ENCODE measurements at places on chromosomes 6 and 20.

GRCh38 chr20:39941245-39941644 lies 747.8 kb downstream of the MAFB start:
- no peak for DNase-seq

DNA sequence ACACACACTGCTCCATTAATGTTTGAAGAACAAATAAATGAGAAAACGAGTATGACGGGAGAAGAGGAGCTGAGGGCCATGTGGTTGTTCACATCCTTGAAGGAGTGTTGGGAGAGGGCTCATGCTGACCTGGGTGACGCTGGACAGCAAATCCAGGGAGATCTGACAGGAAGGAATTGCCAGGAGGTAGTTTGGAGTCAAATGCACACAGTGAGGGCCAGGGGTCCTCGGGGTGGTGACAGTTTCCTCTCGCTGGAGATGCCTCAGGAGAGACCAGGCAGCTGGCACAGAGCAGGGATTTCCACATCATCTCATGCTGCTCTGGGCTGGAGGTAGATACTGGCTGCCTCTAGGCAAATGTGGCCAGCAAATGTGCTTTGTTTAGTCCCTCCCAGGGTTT lies 2.0 kb upstream of the TMEM181 start:
- no peak for DNase-seq

- DNase-seq, result no peak
Measured at GRCh38 chr6:101397199-101397598, 3.7 kb downstream of the GRIK2 start.

DNA sequence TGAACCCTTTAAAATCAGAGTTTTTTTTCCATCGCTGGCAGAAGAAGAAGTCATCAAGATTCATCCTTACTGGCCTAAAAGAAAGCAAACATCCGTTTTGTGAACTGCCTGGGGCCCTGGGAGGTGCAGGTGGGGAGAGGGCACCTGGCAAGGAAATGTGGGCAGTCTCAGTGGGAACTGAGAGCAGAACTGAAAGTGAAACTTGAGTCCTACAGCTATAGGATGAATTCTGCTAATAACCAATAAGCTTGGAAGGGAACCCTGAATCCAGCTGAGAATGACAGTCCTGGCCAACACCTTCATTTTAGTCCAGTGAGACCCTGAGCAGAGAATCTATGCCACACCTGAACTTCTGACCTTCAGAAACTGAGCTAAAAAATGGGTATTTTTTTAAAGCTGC lies 130.1 kb upstream of the ASCC3 start:
- DNase-seq, result no peak

DNA sequence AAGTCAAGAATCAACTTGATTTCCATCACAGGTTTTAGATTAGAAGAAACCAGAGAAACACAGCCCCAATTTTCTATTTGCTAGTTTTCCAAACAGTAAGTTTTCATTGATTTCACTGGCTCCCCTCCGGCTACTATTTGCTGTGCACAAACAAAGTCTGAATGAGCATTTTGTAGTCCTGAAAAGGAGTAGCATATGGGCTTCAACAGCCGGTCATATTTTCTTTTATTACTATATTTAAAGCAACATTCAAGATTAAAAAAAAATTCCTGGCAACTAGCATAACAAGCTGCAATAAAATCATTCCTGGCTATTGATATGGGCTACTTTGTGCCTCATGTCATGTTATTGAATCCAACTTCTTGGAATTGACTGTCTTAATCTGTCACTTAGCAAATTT lies 48.3 kb downstream of the CARMIL1 start:
- no peak for DNase-seq

- DNase-seq, result no peak
Measured at GRCh38 chr6:162962093-162962492, 234.3 kb downstream of the PACRG start.

GRCh38 chr6:121285041-121285440 lies 49.2 kb downstream of the TBC1D32 start:
- DNase-seq, result no peak

DNA sequence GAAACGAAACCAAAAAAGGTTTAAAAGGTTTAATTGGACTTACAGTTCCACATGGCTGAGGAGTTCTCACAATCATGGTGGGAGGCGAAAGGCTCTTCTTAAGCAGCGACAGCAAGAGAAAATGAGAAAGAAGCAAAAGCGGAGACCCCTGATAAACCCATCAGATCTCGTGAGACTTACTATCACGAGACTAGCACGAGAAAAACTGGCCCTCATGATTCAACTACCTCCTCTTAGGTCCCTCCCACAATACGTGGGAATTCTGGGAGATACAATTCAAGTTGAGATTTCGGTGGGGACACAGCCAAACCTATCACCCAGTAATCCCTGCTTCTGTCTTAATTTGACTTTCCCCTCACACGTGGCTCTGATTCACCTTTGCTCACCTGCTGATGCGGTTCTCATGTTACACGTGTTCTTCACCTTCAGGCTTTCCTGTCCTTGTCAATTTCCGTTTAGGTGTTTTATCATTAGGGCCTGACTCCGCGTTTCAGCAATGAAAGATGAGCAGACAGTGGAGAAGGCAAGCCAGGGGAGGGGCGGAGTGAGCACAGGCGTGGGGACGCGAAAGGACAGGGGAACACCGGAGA lies 57.1 kb downstream of the AGPAT4 start:
- DNase-seq, result no peak

DNA sequence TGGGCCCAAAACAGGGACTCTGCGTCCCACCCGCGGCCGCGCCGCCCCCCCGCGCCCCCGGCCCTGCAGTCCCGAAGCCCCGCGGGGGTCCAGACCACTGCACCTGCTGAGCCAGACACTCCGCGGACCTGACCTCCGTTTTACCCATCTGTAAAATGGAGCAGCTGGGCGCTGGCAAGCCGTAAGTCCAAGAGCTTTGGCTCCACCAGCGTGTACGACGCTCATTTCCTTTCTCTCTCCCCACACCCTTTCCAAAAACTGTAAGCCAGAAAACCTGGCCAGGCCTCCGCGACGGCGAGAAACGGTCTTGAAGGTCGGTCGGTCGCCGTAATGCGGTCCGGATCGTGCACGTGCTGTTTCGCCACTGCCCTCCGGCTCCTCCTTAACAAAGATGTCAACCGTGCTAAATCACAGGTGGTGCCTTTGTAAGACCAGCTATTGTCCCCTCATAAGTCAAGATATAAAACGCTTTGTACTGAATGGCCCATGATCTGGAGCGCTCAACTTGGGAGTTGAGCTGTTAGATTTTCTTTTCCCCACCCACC lies 7.8 kb upstream of the NR2E1 start:
- DNase-seq, result no peak

GRCh38 chr6:145809211-145809610 lies 5.4 kb downstream of the FBXO30 start:
- no peak for DNase-seq

DNA sequence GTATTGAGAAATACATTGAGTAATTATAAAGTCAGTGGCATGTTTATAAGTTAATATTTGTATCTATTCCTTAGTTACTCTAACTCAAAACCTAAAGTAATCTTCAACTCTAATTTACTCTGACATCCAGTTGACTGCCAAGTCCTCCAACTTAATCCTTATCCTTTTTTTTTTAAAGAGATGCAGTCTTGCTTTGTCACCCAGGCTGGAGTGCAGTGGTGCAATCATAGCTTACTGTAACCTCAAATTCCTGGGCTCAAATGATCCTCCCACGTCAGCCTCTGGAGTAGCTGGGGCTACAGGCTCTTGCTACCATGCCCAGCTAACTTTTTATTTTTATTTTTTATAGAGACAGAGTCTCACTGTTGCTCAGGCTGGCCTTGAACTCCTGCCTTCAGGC lies 24.4 kb downstream of the PTPN1 start:
- DNase-seq, result no peak

DNA sequence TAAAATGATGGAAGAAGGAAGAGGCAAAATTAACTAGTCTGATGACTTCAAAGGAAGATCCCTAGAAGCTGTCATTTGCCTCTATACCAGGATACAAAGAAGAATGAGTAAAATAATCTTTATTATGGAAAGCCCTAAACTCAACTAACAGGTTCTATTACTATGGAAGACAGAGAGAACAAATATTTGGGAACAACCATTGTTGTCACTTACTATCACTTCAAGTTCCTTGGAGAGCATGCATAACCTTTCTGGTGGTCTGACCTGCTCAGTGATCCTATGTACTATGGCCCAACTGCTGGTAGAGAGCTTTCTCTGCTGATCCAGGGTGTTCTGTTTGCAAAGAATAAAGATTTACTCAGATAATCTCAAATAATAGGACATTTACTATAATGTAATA lies 62.8 kb upstream of the TASP1 start:
- DNase-seq, result no peak

Data from urothelium cell line (cell line).